Activated CD4-positive, CD25-positive, alpha-beta regulatory T cell treated with anti-CD3 and anti-CD28 coated beads, Interleukin-2, amount 50 U/mL, for 72 hours (primary cell): ENCODE measurements at places on chromosomes 5 and 9.

DNA sequence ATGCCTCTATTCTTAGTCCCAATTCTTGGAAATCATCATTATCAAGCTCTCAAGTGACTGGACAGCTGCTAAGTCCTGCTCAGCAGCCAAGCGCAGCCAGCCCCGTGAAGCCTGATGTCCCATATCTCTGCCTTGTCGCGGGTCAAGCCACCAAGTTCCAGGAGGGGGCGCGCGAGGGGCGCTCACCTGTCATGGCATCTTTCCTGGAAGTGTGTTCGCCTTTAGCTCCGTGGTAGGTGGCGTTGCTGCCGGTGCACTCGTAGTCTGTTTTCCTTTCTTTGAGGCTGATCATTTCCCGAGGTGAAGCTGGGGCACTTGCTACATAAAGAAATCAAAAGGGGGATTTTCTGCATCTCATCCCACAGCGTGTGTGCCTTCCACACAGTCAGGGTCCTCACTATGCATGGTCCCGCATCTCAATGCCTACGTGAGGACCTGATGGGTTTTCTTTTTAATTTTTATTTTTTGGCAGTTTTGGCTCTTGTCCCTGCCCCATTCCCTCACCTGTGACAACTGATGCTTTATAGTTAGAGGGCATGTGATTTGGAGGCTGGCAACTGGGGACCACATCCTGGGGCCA lies 227.0 kb upstream of the DAP start:
- DNase-seq = peak; percentile 72

DNA sequence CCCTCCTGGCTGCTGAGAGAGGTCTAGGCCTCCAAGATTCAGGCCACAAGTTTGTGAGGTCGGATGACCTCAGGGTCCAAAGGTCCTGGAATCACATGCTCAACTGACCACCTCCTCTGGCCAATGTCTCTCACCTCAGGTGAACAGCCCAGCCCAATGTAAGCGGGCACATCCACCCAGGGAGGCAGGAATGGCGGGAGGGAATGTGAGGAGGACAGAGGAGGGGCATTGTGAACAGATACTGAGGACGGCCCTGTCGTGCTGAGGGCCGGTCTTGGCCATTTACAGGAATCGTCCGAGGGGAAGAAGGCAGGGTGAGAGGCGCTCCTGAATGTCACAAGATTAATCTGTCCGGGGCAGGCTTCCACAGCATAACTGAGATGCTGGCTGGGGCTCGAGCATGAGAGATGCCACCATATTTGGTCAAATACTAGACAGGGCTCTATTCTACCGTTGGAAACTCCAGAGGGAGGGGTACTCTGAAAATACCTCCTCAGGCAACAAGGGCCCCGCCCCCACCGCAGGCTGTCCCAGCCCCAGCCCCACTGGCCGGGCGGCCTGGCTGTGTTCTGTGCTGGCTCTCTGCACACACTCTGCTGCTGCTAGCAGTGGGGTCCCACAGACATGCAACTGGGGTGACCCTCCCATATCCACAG lies 1.5 kb upstream of the IL17B start:
- DNase-seq = no peak

DNA sequence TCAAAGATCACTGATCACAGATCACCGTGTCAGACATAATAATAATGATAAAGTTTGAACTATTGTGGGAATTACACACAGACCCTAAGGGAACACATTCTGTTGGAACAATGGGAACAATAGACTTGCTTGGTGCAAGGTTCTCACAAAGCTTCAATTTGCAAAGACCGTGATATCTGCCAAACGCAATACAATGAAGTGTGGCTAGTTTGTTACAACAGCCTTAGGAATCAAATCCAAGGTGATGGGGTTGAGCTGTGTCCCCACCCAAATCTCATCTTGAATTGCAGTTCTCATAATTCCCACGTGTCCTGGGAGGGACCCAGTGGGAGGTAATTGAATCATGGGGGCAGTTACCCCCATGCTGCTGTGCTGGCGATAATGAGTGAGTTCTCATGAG lies 20.8 kb downstream of the KYAT1 start:
- DNase-seq = no peak

- no peak for DNase-seq
These were observed 2277.6 kb downstream of the MAT2B start for GRCh38 chr5:165783024-165783423.

DNA sequence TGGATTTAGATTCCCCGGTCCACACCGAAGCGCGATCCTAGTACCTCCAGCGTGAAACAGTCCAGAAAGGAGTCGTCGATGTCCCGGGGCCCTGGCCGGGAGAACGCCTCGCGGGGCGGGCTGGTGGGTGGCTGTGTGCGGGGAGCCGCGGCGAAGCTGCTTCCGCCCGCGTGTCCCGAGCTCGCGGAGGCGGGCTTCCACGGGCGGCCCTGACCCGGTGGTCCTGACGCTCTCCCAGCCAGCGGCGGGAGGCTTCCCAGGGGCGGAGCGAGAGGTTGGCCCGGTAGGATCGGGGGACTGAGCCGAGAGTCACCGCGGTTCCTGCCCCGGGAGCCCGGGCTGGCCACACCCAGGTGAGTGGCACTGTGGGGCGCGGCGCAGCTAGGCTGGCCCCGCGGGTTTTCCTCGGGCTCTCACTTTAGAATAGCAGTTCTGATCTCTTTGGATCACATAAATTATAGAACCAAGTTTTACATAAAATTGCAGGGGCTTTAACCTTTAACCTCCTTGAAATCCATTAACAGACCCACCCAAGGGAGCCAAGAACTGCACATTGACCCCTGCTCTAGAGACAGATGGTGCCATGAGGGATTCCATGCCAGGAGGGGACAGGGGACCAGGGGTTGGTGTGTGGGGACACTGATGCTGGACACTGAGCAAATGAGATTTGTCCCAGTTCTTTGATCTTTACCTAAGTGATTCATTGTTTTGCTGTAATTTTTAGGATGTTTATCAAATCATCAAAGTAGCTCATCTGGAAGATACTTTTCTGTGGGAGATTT lies 29.2 kb upstream of the IL31RA start:
- no peak for DNase-seq

- no peak for DNase-seq
These were observed 25.1 kb upstream of the UBE2QL1 start for GRCh38 chr5:6423327-6424109.

GRCh38 chr5:96111080-96111756 lies 149.6 kb upstream of the ELL2 start:
- DNase-seq = no peak

DNA sequence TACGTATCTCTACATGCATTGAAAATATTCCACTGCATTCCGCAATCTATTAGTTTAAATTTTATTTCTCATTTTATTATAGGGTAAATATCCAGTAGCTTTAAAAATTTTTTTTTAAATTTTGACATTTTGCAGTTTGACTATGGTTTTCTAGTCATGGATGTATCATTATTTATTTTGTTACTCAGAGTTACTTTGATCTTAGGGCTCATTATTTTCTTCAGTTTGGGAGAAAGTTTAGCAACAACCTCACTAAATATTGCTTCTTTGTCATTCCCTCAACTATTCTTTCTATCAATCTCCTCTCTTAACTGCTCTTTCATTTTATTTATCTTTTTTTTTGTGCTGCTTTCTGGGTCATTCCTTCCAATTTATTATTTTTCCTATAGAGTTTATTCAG lies 100.5 kb upstream of the SLCO6A1 start:
- no peak for DNase-seq

DNA sequence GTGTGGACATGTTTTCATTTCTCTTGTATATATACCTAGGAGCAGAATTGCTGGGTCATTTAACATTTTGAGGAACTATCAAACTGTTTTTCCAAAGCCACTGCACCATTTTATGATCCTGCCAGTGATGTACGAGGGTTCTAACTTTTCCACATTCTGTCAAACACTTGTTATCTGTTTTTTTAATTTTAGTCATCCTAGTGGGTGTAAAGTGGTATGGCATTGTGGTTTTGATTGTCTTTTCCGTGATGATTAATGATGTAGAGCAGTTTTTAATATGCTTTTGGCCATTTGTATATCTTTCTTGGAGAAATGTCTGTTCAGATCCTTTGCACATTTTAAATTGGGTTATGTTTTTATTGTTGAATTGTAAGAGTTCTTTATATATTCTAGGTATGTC lies 107.0 kb downstream of the MELK start:
- DNase-seq = no peak

DNA sequence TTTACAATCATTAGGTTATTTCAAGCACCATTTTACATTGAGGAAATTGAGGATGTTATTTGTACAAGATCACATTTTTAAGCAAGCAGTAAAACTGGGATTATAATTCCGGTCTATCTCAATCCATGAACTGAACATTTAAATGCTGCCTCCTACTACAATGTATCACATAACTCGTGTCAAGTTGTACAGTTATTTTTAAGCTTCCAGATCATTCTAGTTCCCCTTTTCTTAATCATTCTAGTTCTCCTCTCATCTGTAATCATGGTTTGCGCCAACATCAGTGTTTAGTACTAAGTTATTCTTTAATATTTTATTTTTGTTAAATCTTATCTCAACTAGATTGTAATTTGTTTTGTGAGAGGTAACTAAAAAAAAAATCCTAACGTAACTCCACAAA lies 2.4 kb upstream of the UHRF2 start:
- DNase-seq = no peak

GRCh38 chr5:33167541-33167940 lies 273.2 kb upstream of the TARS1 start:
- DNase-seq = no peak

GRCh38 chr9:99762470-99762869 lies 59.2 kb upstream of the NR4A3 start:
- no peak for DNase-seq

GRCh38 chr5:93575461-93576414 lies 5.3 kb downstream of the NR2F1-AS1 start:
- DNase-seq = no peak

DNA sequence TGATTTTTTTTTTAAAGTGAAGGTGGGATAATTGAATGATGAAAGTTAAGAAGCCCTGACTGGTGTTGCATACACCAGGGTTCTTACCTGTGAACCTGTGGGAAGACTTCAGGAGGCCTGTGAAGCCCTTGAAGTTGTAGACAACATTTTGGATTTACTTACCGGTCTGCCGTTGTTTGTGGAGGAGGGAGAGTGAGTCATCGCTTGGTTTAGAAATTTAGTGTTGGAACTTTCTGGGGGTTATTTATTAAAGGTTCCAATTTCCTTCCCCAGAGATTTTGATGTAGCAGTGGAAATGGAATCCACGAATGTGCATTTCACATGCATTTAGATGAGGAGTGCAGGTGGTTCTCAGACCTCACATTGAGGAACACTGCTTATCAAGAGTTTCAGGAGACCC lies 49.6 kb downstream of the ARHGAP26 start:
- no peak for DNase-seq

- no peak for DNase-seq
These were observed 94.7 kb downstream of the YTHDC2 start for GRCh38 chr5:113608113-113608596.

DNA sequence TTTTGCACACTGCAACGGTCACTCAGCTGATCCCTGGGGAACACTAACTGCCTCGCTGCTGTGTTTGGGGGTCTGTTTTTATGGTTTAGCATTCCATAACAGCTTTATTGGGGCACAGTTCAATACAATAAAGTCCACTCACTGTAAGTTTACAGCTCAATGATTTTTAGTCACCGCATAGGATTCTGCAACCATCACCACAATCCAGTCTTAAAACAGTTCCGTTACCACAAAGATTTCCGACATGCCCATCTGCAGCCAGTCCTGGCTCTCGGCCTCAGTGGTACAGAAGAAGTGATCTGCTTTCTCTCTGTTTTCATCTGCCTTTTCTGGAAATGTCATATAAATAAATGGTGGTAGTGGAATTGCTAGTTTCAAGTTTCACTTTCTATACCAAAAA lies 23.6 kb downstream of the OR2V2 start:
- no peak for DNase-seq

DNA sequence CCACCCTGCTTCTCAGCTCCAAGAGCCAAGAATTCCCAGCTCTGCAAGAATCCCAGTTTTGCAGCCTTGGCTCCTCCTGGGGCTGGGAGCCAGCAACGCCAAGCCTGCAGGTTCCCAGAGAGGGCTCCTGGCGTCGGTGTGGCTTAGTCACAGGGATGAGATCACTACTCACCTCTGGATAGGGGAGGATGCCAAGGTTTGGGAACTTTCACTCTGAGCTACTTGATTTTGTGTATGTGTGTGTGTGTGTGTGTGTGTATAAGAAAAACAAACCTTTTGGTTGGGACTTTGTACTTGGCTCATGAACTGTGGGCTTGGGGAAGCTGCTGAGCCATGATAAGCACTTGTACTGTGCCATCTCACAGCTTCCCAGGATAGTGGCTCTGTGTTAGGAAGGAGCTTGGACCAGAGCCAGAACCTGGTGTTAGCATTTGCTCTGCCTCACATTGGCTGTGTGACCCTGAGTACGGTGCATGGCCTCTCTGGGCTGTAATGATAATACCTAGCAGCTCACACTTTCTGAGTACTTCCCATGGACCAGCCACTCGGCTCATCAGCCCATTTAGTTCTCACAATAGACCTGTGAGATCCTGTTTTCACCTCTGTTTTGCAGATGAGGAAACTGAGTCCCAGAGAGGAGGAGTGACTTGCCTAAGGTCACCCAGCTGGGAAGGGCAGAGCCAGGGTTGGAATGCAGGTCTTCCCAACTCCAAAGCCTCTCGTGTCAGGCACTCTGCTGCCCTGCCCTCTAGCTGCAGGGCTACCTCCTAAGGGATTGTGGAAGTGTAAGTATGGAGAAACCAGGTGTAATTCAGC lies 41.4 kb upstream of the DAB2IP start:
- no peak for DNase-seq

- no peak for DNase-seq
These were observed 26.1 kb upstream of the CKMT2 start for GRCh38 chr5:81207009-81207408.

GRCh38 chr9:76926324-76926741 lies 20.4 kb upstream of the PRUNE2 start:
- no peak for DNase-seq

GRCh38 chr9:73528926-73529325 lies 377.3 kb downstream of the ANXA1 start:
- DNase-seq = no peak

GRCh38 chr5:97452646-97453045 lies 269.6 kb upstream of the RIOK2 start:
- no peak for DNase-seq

DNA sequence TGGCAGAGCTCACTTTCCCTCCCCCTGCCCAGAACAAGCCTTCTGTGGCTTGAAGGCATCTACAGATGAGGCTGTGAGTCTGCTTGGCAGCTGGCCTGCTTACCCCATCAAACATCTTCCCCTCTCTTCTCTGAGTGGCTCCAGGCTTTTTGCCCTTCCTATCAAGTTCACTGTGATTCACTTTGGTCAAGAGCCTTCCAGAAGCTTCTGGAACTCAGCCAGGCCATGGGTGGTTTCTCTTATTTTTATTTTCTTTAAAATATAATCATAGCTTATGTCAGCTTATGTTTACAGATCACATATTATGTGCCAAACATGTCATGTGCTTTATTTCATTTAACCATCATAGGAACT lies 267.0 kb downstream of the SEC61B start:
- DNase-seq = no peak

DNA sequence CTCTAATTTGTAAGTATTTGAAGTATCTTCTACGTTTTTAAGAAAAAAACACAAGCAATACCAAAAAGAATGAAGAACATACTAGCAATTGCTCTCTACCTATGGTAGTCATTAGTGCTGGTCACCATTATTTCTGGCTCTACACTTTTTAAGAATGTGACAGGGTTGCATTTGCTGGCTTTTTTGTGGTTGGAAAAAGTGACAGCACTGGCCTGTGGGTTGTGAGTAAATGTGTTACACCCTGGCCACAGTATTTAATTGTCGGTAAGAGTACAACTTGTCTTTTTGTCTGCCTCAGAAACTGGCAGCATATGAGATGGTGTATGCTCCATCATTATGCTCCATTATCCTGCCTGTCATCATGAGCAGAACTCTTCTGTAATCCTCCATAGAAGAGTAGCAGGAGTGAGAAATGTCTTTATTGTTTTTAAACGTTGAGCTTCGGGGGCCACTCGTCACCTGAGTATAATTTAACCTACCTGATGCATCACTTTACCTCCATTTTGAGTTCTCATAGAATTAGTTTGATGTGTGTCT lies 449.8 kb downstream of the ISL1 start:
- DNase-seq = no peak
